ENCODE measurements at places on chromosomes 16 and 17. TPM values are rescaled to one million over a fixed set of nuclear protein-coding genes. Genes with fewer than 3 reads are reported as not detected.

PRCD gene
- 3.5 TPM for total RNA-seq

DNA sequence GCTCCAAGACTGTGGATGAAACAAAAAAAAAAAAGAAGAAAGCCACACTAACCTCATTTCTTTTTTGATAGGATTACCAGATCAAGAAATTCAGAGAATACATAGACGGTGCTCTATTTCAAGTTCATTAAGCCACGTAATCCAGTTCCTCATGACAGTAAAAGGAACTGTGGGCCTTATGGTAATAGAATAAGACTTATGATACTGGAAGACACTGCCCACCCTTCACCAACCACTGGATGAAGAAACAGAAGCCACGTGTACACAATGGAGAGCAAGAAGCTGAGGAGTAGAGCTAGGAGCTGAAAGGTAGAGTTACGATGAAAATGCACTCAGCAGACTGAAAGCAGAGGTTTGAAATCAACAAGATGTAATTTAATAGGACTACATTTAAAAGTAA lies 11.2 kb downstream of the NCBP3 start:
- no peaks in the 10 kb centered on the region for H3K27me3 ChIP-seq
- no peak overlapping the region for H3K4me3 ChIP-seq
- no peaks in the 10 kb centered on the region for H3K4me1 ChIP-seq
- no peak for DNase-seq
- no peaks in the 10 kb centered on the region for H3K36me3 ChIP-seq
- H3K27ac ChIP-seq = no peak overlapping the region

- H3K4me3 ChIP-seq = no peak overlapping the region
- no peaks in the 10 kb centered on the region for H3K27me3 ChIP-seq
- DNase-seq = no peak
- H3K4me1 ChIP-seq = peaks cover 3% of the 10 kb centered on the region
- no peaks in the 10 kb centered on the region for H3K36me3 ChIP-seq
These were observed 7.8 kb downstream of the ACSF3 start for GRCh38 chr16:89101303-89102040.

- no peaks in the 10 kb centered on the region for H3K36me3 ChIP-seq
- no peak overlapping the region for H3K27ac ChIP-seq
- peaks cover 6% of the 10 kb centered on the region for H3K4me1 ChIP-seq
These were observed 6.8 kb upstream of the CAVIN1 start for GRCh38 chr17:42429726-42430447.

KRT9 gene
- total RNA-seq = not detected

KRTAP9-2 gene
- not detected for total RNA-seq

DNA sequence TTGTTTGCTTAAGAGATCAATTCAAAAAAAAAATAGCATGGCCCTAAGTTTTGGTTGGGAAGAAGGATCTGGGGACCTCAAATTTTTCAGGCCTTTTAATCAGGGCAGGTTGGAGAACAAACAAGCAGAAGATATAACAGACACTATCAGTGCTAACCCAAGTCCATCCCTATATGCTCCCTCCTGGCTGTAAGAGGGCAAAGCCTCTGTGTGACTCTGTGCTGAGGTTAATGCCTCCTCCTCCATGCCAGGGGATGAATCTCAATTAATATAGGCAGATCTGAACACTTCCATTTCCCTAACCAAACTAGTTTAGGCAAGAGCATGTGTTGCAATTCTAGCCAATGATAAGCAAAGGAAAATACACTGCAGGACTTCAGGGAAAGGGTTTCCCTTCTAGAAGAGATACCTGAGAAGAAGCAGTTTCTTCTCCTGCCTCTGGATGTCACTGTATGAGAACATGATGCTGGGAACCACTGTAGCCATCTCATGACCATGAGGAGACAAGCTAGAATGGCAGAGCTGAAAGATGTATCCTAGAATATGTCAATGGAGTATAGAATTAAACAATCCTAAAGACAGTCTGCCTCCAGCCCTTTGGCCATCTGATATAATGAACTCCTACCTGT lies 76.0 kb downstream of the CHD9NB start:
- no peaks in the 10 kb centered on the region for H3K36me3 ChIP-seq
- H3K4me1 ChIP-seq = no peaks in the 10 kb centered on the region
- H3K27ac ChIP-seq = no peak overlapping the region
- no peaks in the 10 kb centered on the region for H3K27me3 ChIP-seq
- H3K4me3 ChIP-seq = no peak overlapping the region

DNA sequence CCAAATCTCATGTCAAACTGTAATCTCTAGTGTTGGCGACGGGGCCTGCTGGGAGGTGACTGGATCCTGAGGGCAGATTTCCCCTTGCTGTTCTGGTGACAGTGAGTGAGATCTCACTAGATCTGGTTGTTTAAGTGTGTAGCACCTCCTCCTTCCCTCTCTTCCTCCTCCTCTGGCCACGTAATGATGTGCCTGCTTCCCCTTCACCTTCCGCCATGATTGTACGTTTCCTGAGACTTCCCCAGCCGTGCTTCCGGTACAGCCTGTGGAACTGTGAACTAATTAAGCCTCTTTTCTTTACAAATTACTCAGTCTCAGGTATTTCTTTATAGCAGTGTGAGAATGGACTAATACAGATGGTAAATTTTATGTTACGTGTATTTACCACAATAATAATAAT lies 49.2 kb downstream of the METTL16 start:
- no peak overlapping the region for H3K27ac ChIP-seq
- H3K27me3 ChIP-seq = no peaks in the 10 kb centered on the region
- DNase-seq = no peak
- no peaks in the 10 kb centered on the region for H3K36me3 ChIP-seq

- H3K4me3 ChIP-seq = peak overlapping the region; percentile 78
- H3K4me1 ChIP-seq = peaks cover 18% of the 10 kb centered on the region
- H3K36me3 ChIP-seq = no peaks in the 10 kb centered on the region
These were observed 767 bp downstream of the SYNGR2 start for GRCh38 chr17:78168903-78169793.

GPR139 gene
- not detected for total RNA-seq

DNA sequence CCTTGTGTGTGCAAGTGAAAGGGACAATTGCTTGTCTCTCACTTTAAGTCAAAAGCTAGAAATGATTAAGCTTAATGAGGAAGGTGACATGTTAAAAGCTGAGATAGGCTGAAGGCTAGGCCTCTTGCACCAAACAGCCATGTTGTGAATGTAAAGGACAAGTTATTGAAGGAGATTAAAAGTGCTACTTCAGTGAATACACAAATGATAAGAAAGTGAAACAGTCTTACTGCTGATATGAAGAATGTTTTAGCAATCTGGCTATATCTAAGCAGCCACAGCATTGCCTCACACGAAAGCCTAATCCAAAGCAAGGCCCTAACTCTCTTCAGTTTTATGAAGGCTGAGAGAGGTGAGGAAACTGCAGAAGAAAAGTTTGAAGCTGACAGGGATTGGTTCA lies 71.0 kb downstream of the CDRT15 start:
- H3K36me3 ChIP-seq = no peaks in the 10 kb centered on the region
- H3K27me3 ChIP-seq = no peaks in the 10 kb centered on the region
- no peaks in the 10 kb centered on the region for H3K4me1 ChIP-seq
- no peak overlapping the region for H3K27ac ChIP-seq
- no peak for DNase-seq

DNA sequence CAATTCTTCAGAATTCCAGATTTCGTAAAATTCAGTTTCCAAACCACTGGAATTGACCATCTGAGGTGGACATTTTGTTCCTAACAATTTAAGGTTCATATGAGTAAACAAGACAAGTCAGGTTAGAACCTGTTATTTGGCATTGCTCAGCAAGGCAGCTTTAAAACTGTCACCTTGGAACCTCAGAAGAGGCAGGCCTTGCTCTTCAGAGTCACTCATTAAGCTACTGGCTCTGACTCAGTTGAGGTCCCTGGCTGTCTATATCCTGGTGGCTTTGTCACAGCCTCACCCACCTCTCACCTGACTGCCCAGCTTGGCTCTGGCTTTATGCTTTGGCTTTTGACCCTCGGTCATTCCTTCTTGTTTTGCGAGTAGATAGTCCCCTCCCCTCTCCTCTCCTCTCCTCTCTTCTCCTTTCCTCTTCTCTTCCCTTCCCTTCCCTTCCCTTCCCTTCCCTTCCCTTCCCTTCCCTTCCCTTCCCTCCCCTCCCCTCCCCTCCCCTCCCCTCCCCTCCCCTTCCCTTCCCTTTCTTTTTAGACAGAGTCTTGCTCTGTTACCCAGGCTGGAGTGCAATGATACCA lies 238.4 kb downstream of the SHISA9 start:
- H3K36me3 ChIP-seq = no peaks in the 10 kb centered on the region
- no peaks in the 10 kb centered on the region for H3K27me3 ChIP-seq
- no peak for DNase-seq
- no peak overlapping the region for H3K4me3 ChIP-seq

DNA sequence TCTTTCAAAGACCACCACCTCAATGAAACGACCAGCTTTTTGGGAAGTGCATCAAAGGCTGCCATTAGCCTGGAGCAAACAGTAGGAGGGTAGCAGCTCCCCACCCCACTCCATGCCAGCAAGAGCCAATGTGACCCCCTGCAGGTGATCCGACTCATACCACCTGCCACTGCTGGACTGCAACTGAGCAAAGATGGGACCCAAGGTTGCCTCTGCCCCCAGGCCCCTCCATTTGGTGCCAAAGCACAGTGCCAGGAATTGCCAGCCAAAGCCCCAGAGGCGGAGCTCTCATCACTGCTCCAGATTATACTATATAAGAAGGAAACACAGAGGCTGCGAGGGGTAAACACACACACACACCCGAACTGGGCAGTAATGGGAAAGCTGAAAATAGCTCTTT lies 8.3 kb downstream of the PITPNM3 start:
- no peak for DNase-seq
- no peaks in the 10 kb centered on the region for H3K36me3 ChIP-seq
- H3K27me3 ChIP-seq = no peaks in the 10 kb centered on the region
- peaks cover 25% of the 10 kb centered on the region for H3K4me1 ChIP-seq
- no peak overlapping the region for H3K4me3 ChIP-seq

RAI1 gene
- 35.3 TPM for total RNA-seq

SLC16A13 gene
- total RNA-seq = 0.12 TPM

Measured in ovary (tissue), 10 donors.